ENCODE measurements at places on chromosomes 3 and 15.

DNA sequence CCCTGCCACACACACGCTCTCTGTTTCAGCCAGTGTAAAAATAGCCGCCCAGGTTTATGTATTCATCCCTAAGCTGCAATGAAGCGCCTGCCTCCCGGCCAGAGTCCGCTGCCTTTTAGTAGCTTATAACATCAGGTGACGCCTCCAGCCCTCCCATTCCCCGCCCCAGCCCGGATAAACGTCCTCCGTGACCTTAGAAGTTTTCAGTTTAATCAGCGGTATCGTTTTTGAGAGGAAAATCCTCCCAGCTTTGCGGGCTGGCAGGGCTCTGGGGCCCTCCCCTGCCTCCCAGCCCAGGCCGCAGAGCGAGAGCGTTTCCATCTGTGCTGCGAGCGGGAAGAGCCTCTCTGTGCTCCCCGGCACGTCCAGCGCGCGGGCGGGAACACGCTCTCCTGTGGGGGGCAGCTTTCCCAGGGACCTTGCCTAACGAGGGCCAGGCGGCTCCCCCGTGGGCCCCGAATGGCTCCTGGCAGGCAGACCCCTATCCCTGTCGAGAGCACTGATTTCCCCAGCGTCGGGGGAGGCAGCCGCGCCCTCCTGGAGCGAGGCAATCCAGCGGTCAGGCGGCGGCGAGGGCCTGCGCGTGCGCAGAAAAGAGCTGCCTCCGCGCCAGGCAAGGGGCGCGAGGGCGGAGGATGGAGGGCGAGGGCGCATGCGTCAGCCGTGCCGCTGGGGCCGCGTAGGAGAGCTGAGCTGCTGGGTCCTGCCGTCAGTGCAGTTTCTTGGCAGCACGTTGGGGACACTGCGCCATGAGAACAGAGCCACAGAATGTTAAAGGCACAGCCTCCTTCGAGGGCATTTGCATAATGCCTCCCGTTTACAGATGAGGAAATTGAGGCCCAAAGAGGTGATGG lies 71.1 kb downstream of the CCNL1 start:
- peak; percentile 91 for DNase-seq

GRCh38 chr3:34077417-34078195 lies 279.2 kb downstream of the PDCD6IP start:
- DNase-seq: no peak

- DNase-seq: no peak
Measured at GRCh38 chr3:138136201-138136600, 4.0 kb upstream of the A4GNT start.

GRCh38 chr15:89335298-89336041 lies 846 bp upstream of the POLG start:
- no peak for DNase-seq

DNA sequence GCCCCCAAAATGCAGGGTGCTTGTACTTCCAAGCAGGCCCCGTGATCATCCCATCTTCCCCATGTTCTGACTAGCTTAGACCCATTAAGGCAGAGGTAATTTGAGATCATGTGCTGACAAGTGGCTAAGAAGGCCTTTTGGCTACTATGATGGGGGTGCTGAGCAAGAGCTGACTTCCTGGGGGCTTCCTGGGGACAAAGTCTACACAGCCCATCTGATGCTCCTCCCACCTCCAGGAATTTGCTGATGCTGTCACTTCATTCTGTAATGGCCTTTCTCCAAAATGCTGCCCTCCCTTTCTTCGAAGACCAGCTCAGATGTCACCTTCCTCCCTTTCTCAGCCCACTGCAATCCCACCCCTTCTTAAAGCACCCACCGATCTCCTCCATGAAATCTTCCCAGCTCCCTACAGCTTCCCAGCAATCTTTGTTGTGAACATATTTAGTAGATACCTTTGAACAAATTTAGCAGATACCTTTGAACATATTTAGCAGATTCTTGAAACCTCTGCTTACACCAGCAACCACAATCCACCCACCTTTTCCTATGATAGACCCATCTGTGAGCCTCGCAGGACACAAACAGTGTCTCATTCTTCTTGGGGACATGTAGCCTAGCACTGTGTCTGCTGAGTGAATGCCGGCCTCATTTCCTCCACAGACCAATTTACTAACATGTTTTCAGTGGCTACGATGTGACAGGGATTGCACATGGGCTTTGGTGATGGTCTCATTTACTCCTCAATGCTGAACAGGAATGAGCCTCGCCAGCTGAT lies 223.3 kb downstream of the EPHB1 start:
- DNase-seq: no peak

DNA sequence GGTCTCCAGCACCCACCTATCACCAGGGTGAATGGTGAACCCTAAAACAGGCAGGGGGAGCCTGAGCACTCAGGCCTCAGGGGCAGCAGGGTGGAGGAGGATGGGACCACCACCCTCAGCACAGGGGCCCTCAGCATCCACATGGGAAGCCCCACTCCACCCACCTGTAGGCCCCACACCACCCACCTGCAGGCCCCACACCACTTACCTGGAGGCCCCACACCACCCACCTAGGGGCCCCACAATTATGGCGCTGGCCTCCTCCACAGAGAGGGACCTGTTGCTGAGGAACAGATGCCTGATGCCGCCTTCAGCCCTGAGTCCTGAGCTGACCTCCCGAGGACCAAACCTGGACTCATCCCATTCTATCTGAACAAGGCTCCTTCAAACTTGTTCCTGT lies 46.7 kb downstream of the HMCES start:
- no peak for DNase-seq

DNA sequence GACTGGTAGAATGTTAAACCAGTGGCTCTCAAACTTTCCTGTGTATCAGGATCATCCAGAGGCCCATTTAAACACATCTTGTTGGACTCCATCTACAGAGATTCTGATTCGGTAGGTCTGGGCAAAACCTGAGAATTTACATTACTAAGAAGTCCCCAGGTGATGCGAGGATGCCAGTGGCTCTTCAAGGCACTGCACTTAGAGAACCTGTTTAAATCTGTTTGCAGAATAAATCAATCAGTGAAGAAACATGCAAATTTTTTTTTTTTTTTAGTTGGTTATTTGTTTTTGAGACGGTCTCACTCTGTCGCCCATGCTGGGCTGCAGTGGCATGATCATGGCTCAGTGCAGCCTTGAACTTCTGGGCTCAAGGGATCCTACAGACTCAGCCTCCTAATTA lies 117.7 kb upstream of the WNT5A start:
- DNase-seq: no peak

GRCh38 chr3:126955004-126955790 lies 27.7 kb upstream of the PLXNA1 start:
- no peak for DNase-seq

- no peak for DNase-seq
Measured at GRCh38 chr3:48692551-48692950, 6.8 kb upstream of the NCKIPSD start.

DNA sequence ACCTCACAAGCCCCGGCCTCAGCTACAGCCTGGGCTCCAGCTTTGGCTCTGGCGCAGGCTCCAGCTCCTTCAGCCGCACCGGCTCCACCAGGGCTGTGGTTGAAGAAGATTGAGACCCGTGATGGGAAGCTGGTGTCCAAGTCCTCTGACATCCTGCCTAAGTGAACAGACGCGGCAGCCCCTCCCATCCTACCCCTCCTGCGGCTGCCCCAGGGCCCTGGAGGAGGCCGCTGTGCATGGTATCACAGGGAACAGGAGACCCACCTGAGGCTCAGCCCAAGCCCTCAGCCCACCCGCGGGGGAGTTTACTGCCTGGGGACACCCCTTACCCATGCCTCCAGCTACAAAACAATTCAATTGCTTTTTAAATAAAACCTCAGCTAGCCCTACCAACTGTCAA lies 6.0 kb upstream of the LARP6 start:
- no peak for DNase-seq

DNA sequence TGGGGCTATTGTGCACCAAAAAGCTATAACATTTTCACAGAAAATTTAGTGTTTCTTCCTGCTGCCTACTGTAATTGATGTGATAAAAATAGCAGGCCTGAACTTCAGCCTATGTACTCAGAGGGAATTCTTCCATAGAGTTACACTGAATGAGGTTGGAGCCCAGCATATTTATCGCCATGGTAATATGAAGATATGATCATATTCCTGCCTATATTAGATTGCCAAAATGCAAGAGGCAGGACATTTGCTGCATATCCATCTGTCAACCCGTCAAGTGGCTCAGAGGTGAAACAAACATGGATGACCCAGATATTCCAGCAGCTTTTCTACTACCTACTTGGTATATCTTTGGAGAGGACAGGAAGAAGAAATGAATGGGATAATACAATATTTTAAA lies 1150.6 kb downstream of the TBL1XR1 start:
- DNase-seq: no peak

GRCh38 chr3:10396083-10396482 lies 75.2 kb upstream of the SEC13 start:
- DNase-seq: no peak

- peak; percentile 57 for DNase-seq
Measured at GRCh38 chr3:100556673-100557310, 52.6 kb upstream of the ADGRG7 start.

DNA sequence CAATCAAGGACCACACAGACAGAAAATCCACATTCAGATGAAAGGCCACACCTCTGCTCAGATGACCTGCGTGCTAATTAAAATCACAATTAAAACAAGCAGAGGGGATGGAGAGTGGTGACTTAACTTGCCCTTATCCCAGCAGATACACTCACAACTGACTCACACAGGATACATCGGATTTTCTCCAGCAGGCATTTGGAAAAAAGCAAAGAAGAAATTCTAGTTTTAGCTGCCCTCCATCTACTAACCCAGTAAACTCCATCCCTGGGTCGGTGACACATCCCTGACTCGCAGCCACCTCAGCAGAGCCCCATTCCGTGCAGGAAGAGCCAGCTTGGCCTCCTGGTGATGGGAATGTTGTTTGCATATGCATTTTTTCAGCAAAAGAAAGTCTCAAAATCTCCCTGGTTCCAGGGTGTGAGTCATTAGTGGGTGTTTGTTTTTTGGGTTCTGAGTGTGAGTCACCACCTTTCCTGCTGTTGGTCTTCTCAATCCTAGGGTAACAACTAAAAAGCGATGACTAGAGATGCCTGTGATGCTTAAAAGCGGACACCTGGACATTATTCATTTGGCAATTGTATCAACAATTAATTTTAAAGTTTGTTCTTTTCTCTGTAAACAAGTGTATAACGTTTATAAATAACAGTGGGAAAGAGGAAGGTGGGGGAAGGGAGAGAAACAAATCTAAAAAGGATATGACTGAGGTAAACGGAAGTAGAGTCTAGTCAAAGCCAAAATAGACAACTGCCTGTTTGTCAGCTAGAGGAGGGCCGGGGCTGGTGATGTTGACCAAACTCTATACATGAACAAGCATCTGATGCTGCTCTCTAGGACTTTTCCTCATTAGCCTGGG lies 49.8 kb upstream of the SLC4A7 start:
- peak; percentile 99 for DNase-seq

DNA sequence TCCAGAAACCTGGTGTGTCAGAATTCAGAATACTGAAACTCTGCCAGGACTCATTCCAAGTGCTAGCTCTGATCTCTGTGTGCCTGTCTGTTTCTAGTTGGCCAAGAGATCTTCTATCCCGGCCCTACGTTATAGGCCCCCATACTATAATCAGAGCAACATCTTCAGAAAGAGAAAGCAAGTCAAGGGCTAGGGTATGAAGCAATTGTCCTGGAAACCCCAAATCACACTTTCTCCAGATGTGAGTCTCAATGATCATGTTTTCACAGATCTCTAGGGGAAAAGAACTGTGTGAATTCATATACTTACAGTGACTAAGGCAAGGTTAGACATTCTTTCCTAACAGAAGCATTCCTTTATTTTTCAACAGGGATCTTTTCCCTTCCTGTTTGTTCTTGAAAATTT lies 309.7 kb downstream of the SLC9A9 start:
- DNase-seq: peak; percentile 8

DNA sequence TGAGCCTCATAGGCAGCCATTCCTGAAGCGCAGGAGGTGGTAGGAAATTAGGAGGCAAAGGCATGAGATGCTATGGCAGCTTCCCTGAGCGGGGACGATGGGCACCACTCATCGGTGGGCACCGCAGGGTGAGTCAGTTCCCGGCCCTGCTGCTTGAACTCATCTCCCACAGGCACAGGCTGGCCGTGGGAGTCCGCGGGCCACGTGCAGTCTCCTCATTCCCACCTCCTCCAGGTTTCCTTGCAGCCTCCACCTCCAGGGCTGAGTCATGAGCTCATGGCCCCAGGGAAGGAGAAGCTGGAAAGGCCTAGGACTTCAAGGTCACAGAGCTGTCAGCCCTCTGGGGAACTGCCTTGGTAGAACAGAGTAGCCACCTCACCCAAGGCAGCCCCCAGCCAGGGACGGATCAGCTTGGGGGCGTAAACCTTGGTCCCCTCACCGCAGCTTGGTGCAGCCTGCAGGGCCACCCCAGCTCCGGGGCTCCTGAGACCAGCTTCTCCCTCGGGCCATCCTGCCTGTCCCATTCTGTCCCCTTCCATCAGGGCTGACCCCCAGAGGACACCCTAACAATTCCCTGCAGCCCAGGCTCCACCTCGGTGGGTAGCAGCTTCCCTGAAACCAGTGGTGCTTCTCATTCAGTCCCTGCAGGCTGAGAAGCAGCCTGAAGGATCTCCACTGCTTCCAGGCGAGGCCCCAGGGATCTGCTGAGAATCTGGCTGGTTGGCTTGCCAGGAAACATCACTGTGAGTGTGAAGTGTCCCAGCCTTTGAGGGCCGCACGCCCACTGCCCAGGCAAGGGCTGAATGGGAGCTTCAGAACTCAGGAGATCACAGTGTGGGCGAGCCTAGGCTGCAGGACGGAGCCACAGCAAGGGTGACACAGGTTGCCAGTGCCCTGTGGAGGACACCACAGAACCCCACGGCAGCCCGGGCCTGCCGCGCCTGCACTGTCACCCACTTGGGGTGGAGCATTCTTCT lies 150.7 kb upstream of the MEF2A start:
- peak; percentile 15 for DNase-seq

DNA sequence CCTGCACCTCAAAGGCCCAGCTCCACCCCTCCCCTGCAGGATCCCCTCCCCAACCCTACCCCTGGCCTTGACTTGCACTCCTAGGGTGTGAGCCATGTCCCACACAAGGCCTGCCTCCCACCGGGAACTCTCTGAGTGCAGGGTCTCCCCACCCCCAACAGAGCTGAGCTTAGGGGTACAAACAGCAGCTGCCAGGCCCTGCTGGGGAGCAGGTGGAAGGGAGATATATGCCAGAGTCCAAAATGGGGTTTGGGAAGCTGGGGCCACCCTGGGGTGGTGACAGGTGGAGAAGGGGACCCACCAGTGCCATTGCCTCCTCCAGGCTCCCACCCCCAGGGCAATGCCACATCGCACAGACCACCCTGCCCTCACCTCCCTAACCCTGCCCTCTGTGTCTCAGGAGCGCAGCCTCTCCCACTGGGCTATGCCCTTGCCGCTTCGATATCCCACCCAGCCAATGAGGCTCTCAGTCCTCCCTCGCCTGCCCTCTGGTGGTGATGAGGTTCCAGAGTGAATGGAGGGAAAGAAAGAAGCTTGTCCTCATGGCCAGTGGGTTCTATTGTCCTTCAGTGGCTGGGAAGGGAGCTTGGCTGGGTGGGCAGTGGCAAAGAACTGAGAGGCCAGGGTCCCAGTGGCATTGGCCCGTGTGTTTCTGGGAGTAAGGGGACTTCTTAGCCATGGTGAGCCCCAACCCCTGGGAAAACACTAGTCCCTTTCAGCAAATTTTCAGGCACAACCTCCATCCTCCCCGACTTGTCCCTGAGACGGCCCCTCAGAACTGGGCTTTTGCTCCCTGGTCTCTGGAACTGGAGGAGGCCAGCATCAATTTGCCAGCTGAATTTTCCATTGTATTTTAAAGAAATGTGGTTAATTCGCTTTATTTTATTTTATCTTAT lies 46.8 kb downstream of the CYP11A1 start:
- DNase-seq: peak; percentile 58
